ENCODE measurements at places on chromosomes 6 and 20.

DNA sequence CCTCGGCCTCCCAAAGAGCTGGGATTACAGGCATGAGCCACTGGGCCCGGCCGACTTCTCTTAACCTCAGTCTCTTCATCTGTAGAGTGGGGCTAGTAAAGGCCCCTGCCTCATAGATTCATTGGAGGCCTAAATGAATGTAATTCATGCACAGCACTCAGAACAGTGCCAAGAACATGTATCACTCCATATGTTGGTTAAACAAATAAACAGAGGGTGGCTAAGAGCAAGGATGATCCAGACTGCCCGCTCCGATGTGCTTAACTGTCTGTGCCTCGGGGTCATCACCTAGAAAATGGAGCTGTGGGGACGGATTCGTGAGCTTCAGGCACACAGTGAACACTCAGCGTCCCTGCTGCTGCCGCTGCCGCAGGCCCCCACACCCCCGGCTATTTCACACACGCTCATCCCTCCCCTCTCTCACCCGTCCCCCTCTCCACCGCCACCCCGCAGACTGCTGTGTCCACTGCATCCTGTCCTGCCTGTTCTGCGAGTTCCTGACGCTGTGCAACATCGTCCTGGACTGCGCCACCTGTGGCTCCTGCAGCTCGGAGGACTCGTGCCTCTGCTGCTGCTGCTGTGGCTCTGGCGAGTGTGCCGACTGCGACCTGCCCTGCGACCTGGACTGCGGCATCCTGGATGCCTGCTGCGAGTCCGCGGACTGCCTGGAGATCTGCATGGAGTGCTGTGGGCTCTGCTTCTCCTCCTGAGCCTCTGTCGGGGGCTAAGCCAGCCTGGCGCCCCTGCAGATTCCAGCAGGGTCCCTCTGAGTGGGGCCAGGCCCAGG, 14.8 kb downstream of the MDFI start:
- H3K4me1 ChIP-seq, result no peaks in the 10 kb centered on the region
- no peak overlapping the region for H3K27ac ChIP-seq
- no peak overlapping the region for H3K4me3 ChIP-seq
- no peak for DNase-seq
- H3K36me3 ChIP-seq, result no peaks in the 10 kb centered on the region
- H3K27me3 ChIP-seq, result peaks cover 13% of the 10 kb centered on the region

- H3K27me3 ChIP-seq, result no peaks in the 10 kb centered on the region
- no peaks in the 10 kb centered on the region for H3K4me1 ChIP-seq
- no peaks in the 10 kb centered on the region for H3K36me3 ChIP-seq
- no peak for DNase-seq
Measured at GRCh38 chr20:1033751-1034414, 31.8 kb upstream of the RSPO4 start.

DNA sequence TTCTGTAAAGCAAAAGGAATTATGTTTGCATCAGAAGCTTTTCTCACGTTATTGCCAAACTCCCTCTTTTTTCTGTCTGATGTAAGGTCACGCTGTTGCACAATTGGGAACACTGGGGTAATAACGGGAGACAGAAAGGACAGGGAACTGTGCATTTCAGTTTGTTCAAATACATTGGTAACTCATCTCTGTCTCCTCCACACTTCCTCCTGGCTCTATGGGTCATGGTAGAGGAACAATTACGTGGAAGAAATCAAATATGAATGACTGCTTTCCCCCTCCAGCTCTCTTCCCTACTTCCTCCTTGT, 132.2 kb upstream of the TNFAIP3 start:
- H3K4me1 ChIP-seq, result peaks cover 38% of the 10 kb centered on the region
- no peaks in the 10 kb centered on the region for H3K36me3 ChIP-seq
- H3K27me3 ChIP-seq, result no peaks in the 10 kb centered on the region
- no peak overlapping the region for H3K27ac ChIP-seq
- no peak overlapping the region for H3K4me3 ChIP-seq

GRCh38 chr6:149834513-149835481, 29.4 kb downstream of the LRP11 start:
- peaks cover 18% of the 10 kb centered on the region for H3K4me1 ChIP-seq
- no peak overlapping the region for H3K4me3 ChIP-seq
- H3K36me3 ChIP-seq, result peaks cover 26% of the 10 kb centered on the region
- no peak overlapping the region for H3K27ac ChIP-seq
- peak; percentile 73 for DNase-seq

GRCh38 chr20:36775196-36775595, 1.6 kb upstream of the DSN1 start:
- H3K27me3 ChIP-seq, result no peaks in the 10 kb centered on the region
- H3K4me1 ChIP-seq, result peaks cover 8% of the 10 kb centered on the region
- H3K27ac ChIP-seq, result peak overlapping the region; percentile 95
- no peak overlapping the region for H3K4me3 ChIP-seq
- DNase-seq, result peak; percentile 22
- H3K36me3 ChIP-seq, result no peaks in the 10 kb centered on the region

DNA sequence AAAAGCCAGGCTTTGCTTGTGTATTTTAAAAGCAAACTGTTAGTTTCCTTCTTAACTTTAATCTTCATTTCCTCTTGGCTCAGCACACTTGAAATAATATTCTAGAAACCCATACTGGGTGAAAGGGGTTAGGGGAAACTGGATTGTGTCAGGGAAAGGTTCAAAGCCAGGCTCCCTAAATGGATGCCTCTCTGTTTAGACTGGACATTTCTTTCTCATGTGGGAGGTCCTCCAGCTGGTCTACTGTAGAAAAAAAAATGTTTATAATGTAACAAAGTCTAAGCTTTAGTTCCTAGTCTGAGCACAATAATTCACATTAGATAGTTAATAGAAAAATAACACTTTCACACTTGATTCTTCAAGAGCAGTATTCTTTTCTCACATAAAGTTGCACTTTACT, 89.0 kb upstream of the AKIRIN2 start:
- no peaks in the 10 kb centered on the region for H3K27me3 ChIP-seq
- peaks cover 18% of the 10 kb centered on the region for H3K4me1 ChIP-seq
- H3K27ac ChIP-seq, result no peak overlapping the region
- DNase-seq, result no peak
- no peak overlapping the region for H3K4me3 ChIP-seq
- H3K36me3 ChIP-seq, result no peaks in the 10 kb centered on the region

DNA sequence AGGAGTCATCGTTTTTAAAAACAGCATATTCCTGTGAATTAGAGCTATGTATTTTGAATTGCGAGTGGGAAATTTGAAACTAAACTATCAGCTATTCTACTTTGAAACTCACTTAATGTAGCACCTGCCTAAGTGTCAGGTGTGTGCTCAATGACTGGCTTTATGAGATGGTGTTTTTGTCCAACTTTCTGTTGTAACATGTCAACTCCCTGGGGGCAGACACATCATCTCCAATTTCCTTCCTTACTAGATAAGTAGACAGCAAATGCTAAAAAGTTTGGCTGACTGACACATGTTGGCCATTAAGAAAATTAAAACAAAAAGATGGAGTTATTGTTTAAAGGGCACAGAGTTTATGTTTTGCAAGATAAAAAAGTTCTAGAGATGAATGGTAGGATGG, 226.9 kb downstream of the TFAP2B start:
- no peak overlapping the region for H3K4me3 ChIP-seq
- H3K27me3 ChIP-seq, result no peaks in the 10 kb centered on the region
- no peaks in the 10 kb centered on the region for H3K4me1 ChIP-seq
- H3K27ac ChIP-seq, result no peak overlapping the region

GRCh38 chr6:16236631-16237199, 1.7 kb upstream of the GMPR start:
- peak overlapping the region; percentile 56 for H3K4me3 ChIP-seq
- 0 out of 2 replicates have a peak overlapping the region, but pooled peaks have one; percentile 7 for H3K27ac ChIP-seq
- H3K36me3 ChIP-seq, result no peaks in the 10 kb centered on the region
- no peaks in the 10 kb centered on the region for H3K4me1 ChIP-seq

DNA sequence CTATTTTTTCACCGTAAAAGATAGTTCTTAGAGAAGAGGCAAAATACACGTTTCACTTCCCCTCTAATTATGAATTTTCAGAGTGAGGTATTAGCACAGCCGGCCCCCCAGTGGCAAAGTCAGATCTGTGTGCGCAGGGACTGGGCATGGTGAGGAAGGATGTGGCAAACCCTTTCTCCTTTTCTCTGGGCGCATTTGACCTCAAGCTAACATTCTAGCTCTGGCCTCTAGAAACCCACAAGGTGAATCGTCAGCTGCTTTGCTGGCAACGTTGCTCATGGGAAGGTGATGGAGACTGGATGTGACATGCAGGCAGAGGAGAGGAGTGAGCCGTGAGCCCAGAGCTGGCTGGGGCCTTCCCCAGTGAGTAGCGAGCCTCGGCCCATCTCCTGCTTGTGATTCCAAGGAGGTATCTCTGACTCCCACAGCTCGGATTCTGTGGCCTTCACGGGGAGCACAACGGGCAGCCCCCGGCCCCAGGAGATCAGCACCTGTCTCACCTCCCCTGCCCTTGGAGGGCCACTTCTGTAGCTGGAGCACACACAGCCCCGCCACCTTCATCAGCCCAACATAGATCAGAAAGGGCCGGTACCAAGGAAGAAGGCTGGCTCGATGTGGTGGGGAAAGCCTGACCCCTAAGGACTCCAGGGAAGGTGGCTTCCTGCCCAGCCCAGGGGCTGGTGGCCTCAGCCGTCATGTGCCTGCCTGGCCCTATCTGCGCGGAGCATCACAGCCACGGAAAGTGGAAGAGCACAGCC, 152.8 kb downstream of the TAF4 start:
- DNase-seq, result no peak
- no peaks in the 10 kb centered on the region for H3K4me1 ChIP-seq
- no peak overlapping the region for H3K4me3 ChIP-seq
- H3K27ac ChIP-seq, result no peak overlapping the region
- no peaks in the 10 kb centered on the region for H3K36me3 ChIP-seq

GRCh38 chr6:167143041-167143440, 14.7 kb downstream of the GPR31 start:
- no peak overlapping the region for H3K4me3 ChIP-seq
- no peaks in the 10 kb centered on the region for H3K36me3 ChIP-seq
- H3K27ac ChIP-seq, result no peak overlapping the region
- DNase-seq, result no peak
- H3K27me3 ChIP-seq, result no peaks in the 10 kb centered on the region

- H3K27ac ChIP-seq, result no peak overlapping the region
- H3K4me1 ChIP-seq, result no peaks in the 10 kb centered on the region
- peaks cover 8% of the 10 kb centered on the region for H3K27me3 ChIP-seq
- H3K36me3 ChIP-seq, result no peaks in the 10 kb centered on the region
Measured at GRCh38 chr20:63119121-63119962, 96.6 kb downstream of the YTHDF1 start.

- H3K27me3 ChIP-seq, result peaks cover 6% of the 10 kb centered on the region
- 0 out of 2 replicates have a peak, but pooled peaks cover 3% of the 10 kb centered on the region for H3K4me1 ChIP-seq
- H3K4me3 ChIP-seq, result no peak overlapping the region
- H3K27ac ChIP-seq, result no peak overlapping the region
- peak; percentile 2 for DNase-seq
Measured at GRCh38 chr20:6504826-6505225, 262.7 kb upstream of the BMP2 start.

DNA sequence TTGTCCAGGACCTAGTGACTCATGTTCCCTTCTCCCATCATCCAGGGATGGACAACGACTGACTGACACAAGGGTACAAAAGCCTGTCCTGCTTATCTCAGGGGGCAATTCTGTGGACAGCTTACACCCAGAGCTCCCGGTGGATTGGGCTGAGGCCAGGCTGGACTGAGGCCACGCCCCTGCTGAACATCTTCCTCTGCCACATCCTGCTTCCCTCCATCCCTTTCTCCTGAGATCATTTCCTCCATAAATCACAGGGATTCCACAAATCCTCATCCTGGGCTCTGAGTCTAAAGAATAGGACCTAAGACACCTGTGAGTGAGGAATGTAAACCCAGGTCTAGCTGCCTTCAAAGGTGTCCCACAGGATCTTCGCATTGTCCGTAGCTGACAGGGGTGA, 30.4 kb upstream of the RNF24 start:
- H3K27ac ChIP-seq, result no peak overlapping the region
- H3K27me3 ChIP-seq, result no peaks in the 10 kb centered on the region
- H3K4me3 ChIP-seq, result no peak overlapping the region
- H3K36me3 ChIP-seq, result no peaks in the 10 kb centered on the region

- no peak overlapping the region for H3K27ac ChIP-seq
- H3K4me1 ChIP-seq, result no peaks in the 10 kb centered on the region
- no peak for DNase-seq
Measured at GRCh38 chr6:151901009-151901411, 93.5 kb downstream of the ESR1 start.

- H3K4me1 ChIP-seq, result no peaks in the 10 kb centered on the region
- H3K4me3 ChIP-seq, result no peak overlapping the region
- H3K27ac ChIP-seq, result no peak overlapping the region
- H3K36me3 ChIP-seq, result peaks cover 14% of the 10 kb centered on the region
- no peak for DNase-seq
Measured at GRCh38 chr6:167020206-167020605, 21.0 kb downstream of the CEP43 start.

GRCh38 chr6:102736941-102737368, 1343.4 kb downstream of the GRIK2 start:
- no peaks in the 10 kb centered on the region for H3K36me3 ChIP-seq
- no peaks in the 10 kb centered on the region for H3K4me1 ChIP-seq
- no peak overlapping the region for H3K4me3 ChIP-seq

- no peaks in the 10 kb centered on the region for H3K4me1 ChIP-seq
- DNase-seq, result no peak
- no peak overlapping the region for H3K27ac ChIP-seq
- no peaks in the 10 kb centered on the region for H3K27me3 ChIP-seq
Measured at GRCh38 chr6:15077961-15078360, 167.9 kb upstream of the JARID2 start.

- H3K4me1 ChIP-seq, result no peaks in the 10 kb centered on the region
- no peaks in the 10 kb centered on the region for H3K27me3 ChIP-seq
- H3K36me3 ChIP-seq, result no peaks in the 10 kb centered on the region
Measured at GRCh38 chr20:21613512-21613911, 92.0 kb upstream of the PAX1 start.

- no peaks in the 10 kb centered on the region for H3K27me3 ChIP-seq
- H3K36me3 ChIP-seq, result no peaks in the 10 kb centered on the region
- DNase-seq, result no peak
- no peaks in the 10 kb centered on the region for H3K4me1 ChIP-seq
- H3K27ac ChIP-seq, result no peak overlapping the region
Measured at GRCh38 chr20:37155987-37156386, 23.1 kb upstream of the RPN2 start.

- peaks cover 21% of the 10 kb centered on the region for H3K4me1 ChIP-seq
- no peaks in the 10 kb centered on the region for H3K27me3 ChIP-seq
- DNase-seq, result no peak
Measured at GRCh38 chr6:4907602-4908001, 96.2 kb downstream of the RPP40 start.

DNA sequence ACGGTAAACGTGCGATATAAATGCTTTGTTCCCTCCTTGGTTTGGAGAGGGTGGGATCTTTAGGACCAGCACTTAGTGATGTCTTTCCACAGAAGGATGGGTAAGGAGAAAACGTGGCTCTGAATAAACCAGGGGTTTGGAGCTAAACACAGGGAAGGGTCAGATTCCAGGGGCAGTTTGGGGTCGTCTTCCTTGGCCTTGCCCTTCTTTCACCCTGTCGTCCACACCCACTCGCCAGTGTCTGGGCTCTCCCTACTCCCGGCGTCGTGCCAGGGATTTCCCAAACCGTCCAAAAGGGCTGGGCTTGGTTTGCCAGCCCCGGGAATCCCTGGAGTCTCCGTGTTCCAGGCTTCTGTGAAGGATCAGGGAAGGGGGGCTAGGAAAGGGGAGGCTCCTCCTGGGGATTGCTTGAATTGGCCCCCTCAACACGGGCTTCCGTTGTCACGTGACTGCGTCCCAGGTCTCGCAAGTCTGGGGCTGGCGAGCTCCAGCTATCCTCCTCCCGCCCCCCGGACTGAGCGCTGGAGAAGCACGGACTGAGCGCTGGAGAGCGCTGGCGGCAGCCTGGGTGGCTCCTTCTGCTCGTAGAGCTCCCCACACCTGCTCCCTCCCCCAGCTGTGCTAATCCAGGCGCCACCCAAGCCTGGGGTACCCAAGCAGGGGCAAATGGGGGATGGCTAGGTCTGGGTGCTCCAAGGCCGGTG, 9.4 kb upstream of the ARMC12 start:
- H3K36me3 ChIP-seq, result no peaks in the 10 kb centered on the region
- peak; percentile 76 for DNase-seq
- H3K4me1 ChIP-seq, result peaks cover 24% of the 10 kb centered on the region
- peak overlapping the region; percentile 81 for H3K4me3 ChIP-seq

All from GM23248 (cell line).